ENCODE measurements at places on chromosomes 4 and X. TPM values are rescaled to one million over a fixed set of nuclear protein-coding genes. Genes with fewer than 3 reads are reported as not detected.

MAGEB17 gene
- total RNA-seq: not detected

CYP2U1 gene
- total RNA-seq: 8.3 TPM

GAGE1 gene
- total RNA-seq: not detected

ZAR1 gene
- total RNA-seq: not detected

JCHAIN gene
- 0.12 TPM for total RNA-seq

ABCG2 gene
- total RNA-seq: 11.9 TPM

GRCh38 chr4:170004651-170005295 lies 21.4 kb downstream of the MFAP3L start:
- peak; percentile 21 for DNase-seq

- DNase-seq: no peak
These were observed 7.5 kb upstream of the ACSL1 start for GRCh38 chr4:184833046-184833838.

GRCh38 chrX:65690057-65690855 lies 22.8 kb downstream of the MSN start:
- DNase-seq: peak; percentile 95

DNA sequence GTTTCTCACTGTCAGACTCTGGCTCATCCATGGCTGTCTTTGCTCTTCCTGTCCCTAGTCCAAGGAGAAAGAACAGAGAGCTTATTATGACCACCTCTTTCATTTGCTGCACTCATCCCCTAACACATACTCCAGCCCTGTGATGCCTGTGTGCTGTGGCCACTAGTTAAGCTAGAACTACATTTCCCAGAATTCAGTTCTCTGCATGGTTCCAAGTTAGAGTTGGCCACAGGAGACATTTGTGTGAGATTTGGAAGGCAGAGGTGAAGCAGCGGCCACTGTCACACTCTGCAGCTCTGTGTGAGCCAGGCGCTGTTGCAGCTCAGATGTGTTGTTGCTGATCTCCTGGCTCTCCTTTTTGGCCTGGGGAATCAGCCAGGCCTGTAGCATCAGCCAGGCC lies 188.2 kb upstream of the ATP6AP2 start:
- no peak for DNase-seq

DNA sequence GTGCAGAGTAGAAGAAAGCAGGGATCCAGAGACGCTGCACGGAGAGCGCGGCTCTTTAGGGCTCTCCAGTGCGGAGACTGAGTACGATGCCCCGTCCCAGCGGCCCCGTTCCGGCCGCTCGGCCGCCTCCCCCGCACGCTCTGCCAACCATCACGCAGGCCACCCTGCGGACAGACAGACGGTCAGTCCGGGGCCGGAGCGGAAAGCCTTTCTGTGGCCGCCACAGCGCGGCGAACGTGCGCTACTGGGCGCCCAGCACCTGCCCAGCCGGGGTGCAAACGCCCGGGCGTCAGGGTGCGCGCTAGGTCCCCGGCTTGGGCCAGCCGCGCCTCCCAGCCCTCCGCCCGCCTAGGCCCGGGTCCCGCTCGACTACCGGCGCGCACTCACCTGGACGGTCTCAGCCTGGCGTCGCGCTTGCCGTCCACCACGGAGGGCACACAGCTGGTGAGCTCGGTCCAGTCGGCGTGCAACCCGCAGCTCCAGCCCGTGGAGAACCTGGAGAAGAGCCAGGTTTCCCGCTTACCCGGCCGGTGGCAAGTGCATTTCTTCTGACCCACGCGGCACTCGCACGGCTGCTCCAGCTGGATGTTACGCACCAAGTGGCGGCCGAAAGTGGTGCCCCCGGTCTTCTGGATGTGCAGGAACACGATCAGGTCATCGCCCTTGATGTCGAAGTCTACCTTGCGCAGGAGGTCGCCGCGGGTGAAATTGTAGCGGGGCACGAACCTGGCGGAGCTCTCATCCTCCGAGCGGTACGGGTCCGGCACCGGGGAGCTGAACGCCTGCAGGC lies 1.8 kb downstream of the HS6ST2 start:
- DNase-seq: no peak

- DNase-seq: peak; percentile 71
These were observed 27.4 kb upstream of the CLDN24 start for GRCh38 chr4:183349673-183350072.

DNA sequence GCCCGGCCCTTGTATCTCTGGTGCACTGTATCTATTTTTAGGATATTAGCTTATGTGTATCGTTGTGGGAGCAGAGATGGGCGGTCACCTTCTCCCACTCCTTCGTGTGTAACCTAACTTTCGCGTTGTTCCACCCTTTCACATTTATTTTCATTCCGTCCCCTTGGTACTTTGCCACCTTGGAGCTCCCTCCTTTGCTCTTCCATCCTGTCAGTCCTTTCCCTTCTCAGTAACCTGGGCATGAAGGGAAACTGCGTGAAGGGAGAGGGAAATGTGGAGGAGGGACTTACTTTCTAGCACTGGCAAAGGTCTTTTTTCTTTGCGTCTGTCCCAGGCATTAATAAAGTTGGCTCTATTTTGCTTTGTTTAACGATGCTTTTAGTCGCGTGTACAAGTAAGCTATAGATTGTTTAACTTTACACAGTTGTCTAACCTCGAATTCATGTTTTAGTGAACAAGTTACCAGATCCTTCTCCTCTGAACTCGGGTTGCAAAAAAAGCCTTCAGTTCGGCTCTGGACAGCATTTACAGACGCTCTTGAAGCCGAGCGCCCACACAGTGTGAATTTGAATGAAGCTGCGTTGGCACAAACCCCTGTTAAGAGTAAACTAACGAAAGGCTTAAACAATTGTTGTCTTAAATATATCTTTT lies 3.9 kb downstream of the PCDH10 start:
- DNase-seq: peak; percentile 28

GRCh38 chr4:133323670-133324069 lies 174.6 kb downstream of the PCDH10 start:
- no peak for DNase-seq

DNA sequence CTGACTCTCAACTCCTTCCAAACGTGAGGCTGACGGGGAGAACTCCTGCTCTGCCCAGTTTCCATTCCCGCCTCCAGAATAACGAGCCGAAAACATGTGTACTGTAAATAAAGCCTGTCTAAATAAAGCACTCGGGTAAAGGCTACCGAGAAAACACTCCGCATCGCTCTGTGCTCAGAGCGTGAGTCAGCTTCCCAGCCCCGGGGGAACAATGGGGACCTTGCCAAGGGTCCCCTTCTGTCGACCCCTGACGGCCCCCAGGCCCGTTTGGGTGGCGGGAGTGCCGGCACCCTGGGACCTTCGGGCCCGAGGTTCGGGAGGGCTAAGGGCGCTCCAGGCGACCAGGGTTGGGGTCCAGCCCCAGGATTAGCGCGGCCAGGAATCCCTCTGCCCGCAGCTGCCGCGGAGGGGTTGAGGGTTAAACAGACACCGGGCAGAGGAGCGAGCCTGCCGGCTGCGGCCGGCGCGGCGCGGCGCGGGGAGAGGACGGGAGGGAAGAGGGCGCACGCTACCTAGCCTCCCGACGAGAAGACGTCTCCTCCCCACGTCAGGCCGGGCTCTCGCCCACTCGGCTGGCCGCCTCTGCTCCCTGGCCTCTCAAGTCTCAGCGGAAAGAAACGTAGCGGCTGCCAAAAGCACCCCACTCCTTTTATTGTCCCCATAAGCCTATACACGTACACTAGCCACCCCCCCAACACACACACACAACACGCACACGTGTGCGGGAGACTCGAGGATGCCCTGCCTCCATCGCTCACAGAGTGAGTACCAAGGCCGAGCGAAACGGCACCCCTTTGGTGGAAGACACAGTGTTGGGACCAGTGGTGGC lies 85.5 kb downstream of the BCOR start:
- peak; percentile 68 for DNase-seq

GRCh38 chr4:166165829-166166420 lies 292.9 kb downstream of the TLL1 start:
- peak; percentile 79 for DNase-seq

- peak; percentile 26 for DNase-seq
These were observed 531.7 kb upstream of the FTHL17 start for GRCh38 chrX:31603411-31604120.
